ENCODE measurements at places on chromosomes 4 and X.

GRCh38 chr4:38570647-38571276, 93.2 kb upstream of the KLF3 start:
- no peak for DNase-seq

DNA sequence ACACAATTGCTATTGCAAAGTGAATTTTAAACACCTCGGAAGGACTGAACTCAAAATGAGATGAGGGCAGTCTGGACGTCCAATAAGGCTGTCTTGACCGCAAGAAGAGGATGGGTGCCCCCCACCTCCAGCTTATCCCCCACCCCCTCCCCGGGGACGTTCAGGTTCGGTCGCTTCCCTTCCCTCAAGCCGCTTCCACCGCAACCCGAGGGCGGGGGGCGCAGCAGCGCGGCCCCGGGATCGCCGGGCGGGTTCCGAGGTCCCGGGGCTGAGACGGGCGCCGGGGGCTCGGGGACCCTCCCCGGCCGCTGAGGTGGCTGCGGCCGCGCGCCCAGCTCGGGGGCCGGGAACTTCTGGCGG, 480 bp downstream of the USP46 start:
- DNase-seq = no peak

- DNase-seq = peak; percentile 10
Measured at GRCh38 chrX:145405012-145405411, 157.7 kb downstream of the SPANXN1 start.

DNA sequence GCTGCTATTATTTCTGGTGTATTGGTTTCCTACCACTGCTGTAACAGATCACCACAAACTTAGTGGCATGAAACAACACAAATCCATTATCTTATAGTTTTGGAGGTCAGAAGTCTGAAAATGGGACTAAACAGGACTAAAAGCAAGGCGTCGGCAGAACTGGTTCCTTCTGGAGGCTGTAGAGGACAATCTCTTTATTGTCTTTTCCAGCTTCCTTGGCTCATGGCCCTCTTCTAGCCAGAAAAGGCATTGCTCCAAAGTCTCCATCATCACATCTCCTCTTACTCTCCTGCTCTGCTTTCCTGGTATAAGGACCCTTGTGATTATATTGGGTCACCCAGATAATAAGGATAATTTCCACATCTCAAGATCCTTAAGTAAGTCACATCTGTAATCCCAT, 121.9 kb downstream of the CLCN4 start:
- DNase-seq = no peak

GRCh38 chr4:185183622-185184281, 20.0 kb downstream of the CFAP97 start:
- DNase-seq = peak; percentile 92

DNA sequence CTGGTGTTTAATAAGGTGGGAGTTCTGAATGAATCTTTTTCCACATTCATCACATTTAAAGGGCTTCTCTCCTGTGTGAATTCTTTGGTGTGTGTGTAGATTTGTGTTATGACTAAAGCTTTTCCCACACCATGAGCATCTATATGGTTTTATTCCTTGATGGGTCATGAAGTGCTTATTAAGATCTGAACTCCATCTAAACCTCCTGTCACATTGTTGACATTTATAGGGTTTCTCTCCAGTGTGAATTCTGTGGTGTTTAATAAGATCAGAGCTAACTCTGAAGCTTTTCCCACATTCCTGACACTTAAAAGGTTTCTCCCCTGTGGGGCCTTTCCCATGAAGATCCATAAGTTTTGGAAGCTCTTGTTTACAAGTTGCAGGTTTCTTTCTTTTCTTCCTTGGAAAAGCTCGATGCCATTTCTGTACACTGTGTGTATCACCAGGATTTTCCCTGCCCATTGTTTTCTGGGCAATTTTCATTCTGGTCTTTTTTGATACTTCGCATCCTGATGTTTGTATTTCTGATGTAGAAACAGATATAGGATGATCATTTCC, 21.9 kb upstream of the ETDC start:
- DNase-seq = no peak

- no peak for DNase-seq
Measured at GRCh38 chr4:4574792-4575191, 32.9 kb upstream of the STX18 start.

- peak; percentile 61 for DNase-seq
Measured at GRCh38 chrX:9538544-9539045, 73.7 kb downstream of the TBL1X start.

DNA sequence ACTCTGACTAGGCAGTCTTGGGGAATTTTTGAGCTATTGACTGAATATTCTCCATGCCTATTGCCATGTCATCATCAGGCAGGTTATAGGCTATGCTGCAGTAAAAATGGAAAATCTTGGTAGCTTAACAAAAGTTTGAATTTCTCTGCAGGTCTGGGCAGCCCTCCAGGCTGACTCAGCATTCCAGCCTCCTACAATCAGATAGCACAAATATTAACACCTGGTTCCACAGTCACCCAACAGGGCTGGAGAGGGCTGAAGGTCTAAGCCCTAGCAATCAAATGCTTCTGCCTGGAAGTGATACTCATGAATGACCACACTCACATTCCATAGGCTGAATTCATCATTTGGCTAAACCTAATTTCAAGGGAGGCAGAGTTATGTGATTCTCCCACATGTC, 9.6 kb upstream of the PPP3CA start:
- DNase-seq = no peak

- no peak for DNase-seq
Measured at GRCh38 chr4:179766938-179767337, 2324.7 kb upstream of the AGA start.

- no peak for DNase-seq
Measured at GRCh38 chr4:80948141-80948540, 82.4 kb upstream of the BMP3 start.

GRCh38 chrX:56232221-56233082, at the start of gene KLF8:
Gene KLF8 (plus strand): TSS chrX:56232356. CDS start chrX:56233335, 979 bp downstream.
- no peak for DNase-seq

- no peak for DNase-seq
Measured at GRCh38 chr4:123651536-123652180, 255.1 kb downstream of the SPRY1 start.

- DNase-seq = no peak
Measured at GRCh38 chrX:9610771-9611392, 146.0 kb downstream of the TBL1X start.

- no peak for DNase-seq
Measured at GRCh38 chr4:70577220-70577927, 14.7 kb upstream of the AMBN start.

DNA sequence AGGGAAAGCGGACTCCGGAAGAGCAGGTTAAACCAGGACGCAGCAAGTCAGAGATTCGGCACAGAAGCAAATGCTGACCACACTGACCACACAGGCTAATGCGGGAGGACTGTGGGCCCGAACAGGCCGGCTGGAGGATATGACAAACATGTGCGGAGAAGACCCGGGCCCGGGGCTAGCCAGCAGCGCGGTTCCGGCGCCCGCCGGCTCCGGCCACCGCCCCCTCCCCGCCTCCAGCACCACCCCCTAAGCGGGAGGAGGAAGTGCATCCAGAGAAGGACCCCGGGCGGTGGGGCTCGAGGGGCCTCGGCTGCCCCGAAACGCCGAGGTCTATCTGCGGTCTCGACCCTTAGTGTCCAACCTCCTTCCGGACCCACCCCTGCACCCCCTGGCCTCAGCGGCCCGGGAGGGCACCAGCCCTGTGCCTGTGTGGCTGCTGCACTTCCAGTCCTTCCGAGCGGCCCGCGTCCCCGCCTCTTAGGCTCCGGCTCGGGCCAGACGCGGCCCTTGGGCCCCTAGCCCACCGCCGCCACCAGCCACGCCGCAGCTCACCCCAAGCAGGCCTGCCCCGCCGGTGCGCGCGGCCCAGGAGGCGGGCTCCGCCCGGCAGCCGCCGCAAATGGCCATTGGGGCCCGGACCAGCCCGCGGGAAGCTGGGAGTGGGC, 2.1 kb downstream of the ELOVL6 start:
- no peak for DNase-seq

DNA sequence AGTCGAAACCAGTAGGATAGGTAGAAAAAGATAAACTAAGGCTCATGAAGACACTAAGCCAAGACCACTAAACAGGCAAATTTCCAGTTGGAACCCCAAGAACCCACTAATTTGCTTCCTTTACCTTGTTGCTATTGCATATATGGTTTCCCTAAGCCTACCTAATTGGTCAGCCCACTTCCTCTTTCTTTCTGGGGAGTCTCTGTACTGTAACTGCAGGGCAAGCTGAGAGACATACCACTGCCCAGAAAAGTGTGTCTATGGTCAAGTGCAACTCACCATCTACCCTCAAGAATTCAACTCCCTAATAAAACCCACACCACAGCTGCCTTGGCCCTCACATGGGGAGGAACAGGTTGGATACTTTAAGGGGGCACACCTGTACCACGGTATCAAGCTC, 28.6 kb downstream of the IDS start:
- no peak for DNase-seq

- no peak for DNase-seq
Measured at GRCh38 chrX:44343412-44344141, at the start of gene EFHC2. Gene EFHC2 (minus strand): TSS chrX:44343672. CDS start chrX:44343588, 84 bp downstream.

DNA sequence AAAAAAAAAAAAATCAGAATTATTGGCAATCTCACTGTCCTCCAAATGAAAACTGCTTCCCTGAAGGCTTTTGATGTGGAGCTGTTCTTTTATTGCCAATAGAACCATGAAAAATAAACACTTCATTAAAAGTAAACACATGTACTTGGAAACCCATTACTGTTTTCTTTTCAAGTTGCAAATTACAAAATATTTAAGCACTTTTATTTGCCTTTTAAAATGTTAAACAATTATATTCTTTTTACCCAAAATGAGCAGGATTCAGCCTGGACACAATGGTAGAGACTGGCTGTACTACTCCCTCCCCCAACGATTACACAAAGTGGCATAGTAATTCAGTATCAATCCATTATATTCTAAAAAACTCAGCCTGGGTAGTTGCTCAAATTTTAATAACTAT, 60.9 kb downstream of the SH2D1A start:
- no peak for DNase-seq

GRCh38 chr4:126097155-126097799, 782.5 kb downstream of the FAT4 start:
- DNase-seq = no peak

- no peak for DNase-seq
Measured at GRCh38 chr4:140268186-140268841, 105.1 kb upstream of the SCOC start.

DNA sequence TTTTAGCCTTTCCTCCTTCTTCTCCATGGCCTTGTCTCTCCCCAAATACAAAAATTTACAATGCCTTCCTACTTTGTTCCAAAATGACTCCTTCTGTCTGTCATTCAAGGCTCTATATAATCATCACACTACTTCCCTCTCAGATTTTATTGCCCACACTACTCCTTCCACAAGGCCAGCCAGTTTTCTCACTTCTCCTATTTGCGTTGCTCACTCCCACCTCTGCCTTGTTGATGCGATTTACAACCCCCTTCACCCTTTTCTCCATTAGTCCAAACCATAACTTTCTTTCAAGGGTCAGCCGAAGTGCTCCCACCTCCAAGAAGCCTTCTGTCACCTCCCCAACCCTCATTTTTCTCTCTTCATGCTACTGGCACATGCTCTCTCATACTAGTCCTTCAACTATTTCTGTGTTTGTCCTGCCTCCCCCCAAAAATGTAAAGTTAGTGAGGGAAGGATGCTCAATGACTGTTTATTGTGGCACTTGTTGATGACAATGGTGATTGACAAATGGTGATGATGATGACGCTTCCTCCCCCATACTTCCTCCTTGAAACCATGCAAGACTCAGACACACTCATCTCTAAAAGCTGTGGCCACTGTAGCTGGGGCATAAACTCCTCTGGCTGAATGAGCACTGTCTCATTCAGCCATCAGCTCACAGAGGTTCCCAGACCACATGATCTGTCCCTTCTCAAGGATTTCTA, 2.7 kb upstream of the XKRX start:
- no peak for DNase-seq

GRCh38 chr4:85865256-85865655, 390.3 kb downstream of the ARHGAP24 start:
- DNase-seq = no peak

DNA sequence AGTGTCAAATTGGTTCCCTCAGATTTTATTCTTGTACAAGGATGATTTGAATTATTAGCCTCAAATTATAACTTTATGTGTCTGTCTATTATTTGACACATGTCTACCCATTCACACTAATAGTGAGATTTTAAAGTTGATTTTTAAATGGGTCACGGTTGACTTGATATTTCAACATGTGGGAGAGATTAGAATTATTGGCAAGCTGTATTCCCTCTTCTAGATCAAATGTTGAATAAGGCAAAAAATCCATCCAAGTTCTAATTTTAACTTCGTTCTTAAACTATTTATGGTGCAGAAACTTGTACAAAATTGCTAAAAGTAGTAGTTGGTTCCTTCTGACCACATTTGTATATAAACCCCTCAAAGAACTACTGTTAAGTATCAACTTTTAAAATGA, 1498.0 kb downstream of the STIM2 start:
- no peak for DNase-seq

DNA sequence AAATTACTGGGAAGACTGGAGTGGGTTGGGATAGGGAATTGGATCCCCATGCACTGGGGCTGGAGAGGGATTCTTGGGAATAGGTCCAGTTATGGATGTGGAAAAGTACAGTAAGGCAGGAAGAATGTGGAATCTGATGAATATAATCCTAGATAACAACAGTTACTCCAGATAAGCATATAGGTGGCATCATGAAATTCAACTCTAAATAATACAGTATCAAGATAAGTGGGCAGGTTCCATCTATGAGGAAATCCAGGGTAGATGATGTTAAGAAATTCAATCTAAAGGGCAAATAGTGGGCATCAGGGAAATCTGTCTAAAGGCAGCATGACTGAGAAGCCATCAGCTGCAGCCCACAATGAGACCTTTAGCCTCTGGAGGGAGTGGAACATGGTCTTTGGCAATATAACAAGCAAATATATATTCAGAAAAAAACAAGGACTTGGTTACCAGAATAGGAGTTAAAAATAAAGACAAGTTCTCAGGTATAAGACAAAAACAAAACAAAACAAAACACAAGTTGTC, 1.2 kb downstream of the DTHD1 start:
- no peak for DNase-seq

DNA sequence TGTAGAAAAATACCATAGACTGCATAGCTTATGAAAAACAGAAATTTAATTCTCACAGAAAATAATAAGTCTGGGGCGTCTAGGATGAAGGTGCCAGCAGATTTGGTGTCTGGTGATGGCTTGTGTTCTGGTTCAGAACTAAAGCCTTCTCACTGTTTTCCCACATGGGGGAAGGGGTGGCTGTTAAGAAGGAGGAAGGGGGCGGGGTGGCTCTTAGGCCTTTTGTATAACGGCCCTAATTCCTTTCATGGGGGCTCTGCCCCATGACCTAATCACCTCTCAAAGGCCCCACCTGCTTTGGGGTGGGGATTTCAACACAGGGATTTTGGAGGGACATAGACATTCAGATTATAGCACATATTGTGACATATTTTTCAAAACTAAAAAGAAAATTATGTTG, 173.2 kb upstream of the TECRL start:
- DNase-seq = no peak

- DNase-seq = no peak
Measured at GRCh38 chr4:126242679-126243390, 928.1 kb downstream of the FAT4 start.

DNA sequence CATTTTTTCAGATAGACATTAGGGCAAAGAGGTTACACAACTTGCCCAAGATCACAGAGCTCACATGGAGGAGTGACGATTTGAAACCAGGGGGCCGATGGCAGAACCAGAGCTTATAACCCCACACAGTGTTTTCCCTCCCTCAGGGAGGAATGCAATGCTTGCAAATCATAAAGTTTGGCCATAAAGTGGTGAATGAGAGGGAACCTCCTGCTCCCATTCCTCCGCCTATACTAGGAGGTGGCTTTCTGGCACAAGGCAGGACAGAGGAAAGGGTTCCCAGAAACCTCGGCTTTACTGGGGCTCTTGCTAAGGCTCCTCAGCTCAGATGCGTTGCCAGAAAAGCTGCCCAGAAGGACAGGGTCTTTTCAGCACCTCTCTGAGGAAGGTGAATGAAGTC, 19.3 kb downstream of the TMEM154 start:
- DNase-seq = no peak

Data from NCI-H1694 treated with DMSO at 0.1 percent for 48 hours (cell line).